ENCODE measurements at places on chromosomes 1 and 21. TPM values are rescaled to one million over a fixed set of nuclear protein-coding genes. Genes with fewer than 3 reads are reported as not detected.

MCOLN2 gene
- not detected for total RNA-seq

CNTN2 gene
- total RNA-seq = not detected

CFHR3 gene
- not detected for total RNA-seq

KIF26B gene
- 3.8 TPM for total RNA-seq

ADCY10 gene
- total RNA-seq = under 0.01 TPM

CERS2 gene
- total RNA-seq = 92.7 TPM

ILDR2 gene
- under 0.01 TPM for total RNA-seq

WNT4 gene
- total RNA-seq = 0.39 TPM

SFN gene
- total RNA-seq = 0.13 TPM

PGLYRP3 gene
- not detected for total RNA-seq

PPP1R12B gene
- 8.7 TPM for total RNA-seq

CFHR5 gene
- not detected for total RNA-seq

GRIK3 gene
- total RNA-seq = not detected

B3GALNT2 gene
- total RNA-seq = 35.8 TPM

CLCA4 gene
- not detected for total RNA-seq

DRAXIN gene
- 0.64 TPM for total RNA-seq

Measured in dermis microvascular lymphatic vessel endothelial cell (primary cell).